NCI-H2081 treated with DMSO at 0.1 percent for 48 hours (cell line): ENCODE measurements at places on chromosomes 2 and 18.

GRCh38 chr2:48264627-48265026 is 265.3 kb upstream of the STON1 start:
- no peak for DNase-seq

- DNase-seq: peak; percentile 74
These were observed at the start of gene CYP20A1 for GRCh38 chr2:203238704-203239526. TSS of gene CYP20A1 (plus strand) at chr2:203239018. CDS start at chr2:203239063, 45 bp downstream.

GRCh38 chr18:52426041-52426440 is 86.0 kb downstream of the DCC start:
- DNase-seq: no peak

DNA sequence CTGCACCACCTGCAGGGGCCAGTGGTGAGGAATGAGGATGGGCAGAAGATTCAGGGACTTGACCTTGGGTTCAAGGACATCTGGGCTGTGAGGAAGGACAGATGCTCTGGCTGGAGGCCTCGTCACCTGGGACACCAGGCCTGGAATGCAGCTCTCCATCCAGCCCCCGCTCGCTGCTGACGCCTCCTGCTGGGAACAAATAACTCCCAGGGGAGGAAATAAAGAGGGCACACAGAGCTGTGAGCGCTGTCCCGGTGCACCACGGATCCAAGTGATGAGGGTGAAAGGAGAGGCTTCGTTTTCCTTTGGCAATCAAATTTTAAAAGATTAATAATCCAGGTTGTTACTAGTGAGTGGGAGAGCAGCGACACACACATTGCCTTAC is 368.0 kb upstream of the MYT1L start:
- no peak for DNase-seq

DNA sequence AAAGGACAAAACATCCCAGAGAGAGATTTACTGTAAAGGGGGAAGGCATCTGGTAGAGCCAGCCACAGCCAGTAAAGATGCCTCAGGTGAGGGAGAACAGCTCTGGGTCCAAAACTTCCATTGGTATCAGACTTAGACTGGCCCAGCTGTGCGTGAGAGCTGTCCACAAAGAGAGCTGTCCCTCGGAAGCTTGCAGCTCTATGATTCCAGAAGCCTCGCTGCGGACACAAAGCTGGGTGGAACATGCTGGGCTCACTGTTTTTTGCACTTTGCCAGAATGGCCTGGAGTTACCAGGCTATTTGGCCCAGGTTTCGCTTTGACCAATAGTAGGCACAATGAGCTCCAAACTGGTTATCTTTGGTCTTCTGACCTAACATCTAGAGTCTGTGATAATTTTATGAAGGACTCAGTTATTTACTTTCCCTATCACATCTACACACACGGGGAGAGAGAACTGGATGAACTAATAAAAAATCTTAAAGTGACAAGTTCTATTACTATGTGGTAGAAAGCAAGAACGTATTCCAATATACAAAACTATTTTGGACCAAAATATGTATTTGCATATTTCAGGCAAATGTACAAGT is 101.9 kb downstream of the DNER start:
- no peak for DNase-seq

DNA sequence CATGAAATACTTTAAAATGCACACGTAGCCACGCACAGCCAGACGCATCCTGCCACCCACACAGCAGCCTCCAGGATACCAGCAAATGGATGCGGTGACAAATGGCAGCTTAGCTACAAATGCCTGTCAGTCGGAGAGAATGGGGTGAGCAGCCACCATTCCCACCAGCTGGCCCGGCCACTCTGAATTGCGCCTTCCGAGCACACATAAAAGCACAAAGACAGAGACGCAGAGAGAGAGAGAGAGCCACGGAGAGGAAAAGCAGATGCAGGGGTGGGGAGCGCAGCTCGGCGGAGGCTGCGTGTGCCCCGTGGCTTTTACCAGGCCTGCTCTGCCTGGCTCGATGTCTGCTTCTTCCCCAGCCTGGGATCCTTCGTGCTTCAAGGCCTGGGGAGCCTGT is 4.1 kb downstream of the INHBB start:
- no peak for DNase-seq

DNA sequence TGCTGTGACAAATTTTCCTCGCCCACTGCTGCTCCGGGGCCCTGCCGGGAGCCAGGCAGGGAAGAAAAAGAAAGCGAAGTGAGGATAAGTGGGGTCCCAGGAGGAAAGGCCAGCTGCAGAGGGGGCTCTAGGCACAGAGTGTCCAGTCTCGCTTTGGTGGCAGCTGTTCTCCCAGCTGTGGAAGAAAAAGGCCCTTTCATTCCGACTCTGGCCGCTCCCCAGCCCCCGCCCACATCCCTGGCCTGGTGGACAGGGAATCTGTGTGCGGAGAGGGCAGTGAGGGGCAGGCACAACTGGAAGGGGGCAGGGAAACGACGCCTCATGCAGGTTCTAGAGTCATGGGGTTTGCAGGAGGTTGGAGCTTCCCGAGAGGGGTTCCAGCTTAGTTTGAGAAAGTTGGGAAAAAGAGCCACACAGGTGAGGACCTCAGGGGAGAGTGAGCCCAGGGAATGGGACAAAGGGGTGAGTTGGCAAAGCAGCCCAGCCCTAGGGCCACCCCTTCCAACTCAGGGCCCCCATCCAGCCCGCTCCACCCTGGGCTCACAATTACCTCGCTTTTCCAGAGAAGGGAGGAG is 1.8 kb downstream of the RTKN start:
- DNase-seq: no peak

DNA sequence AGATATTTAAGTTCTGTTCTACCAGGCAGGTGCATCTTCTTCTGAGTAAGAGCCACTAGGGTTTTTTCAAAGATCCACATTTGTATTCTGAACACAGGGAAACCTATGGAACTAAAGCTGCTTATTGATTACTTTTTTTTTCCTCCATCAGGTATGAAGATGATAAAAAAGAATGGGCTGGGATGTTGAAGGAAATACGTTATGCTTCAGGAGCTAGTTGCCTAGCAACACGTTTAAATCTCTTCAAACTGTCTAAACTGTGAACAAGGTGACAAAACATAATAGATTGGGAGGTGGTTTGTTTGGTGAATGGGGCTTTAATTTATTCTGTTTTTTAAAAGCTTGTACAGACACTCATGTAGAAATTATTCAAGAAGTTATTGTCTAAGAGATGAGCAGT is 15.9 kb downstream of the KLHL41 start:
- DNase-seq: no peak

GRCh38 chr2:47715552-47715951 is 67.4 kb upstream of the MSH6 start:
- no peak for DNase-seq

GRCh38 chr2:177808984-177809809 is 263.4 kb downstream of the PDE11A start:
- no peak for DNase-seq

DNA sequence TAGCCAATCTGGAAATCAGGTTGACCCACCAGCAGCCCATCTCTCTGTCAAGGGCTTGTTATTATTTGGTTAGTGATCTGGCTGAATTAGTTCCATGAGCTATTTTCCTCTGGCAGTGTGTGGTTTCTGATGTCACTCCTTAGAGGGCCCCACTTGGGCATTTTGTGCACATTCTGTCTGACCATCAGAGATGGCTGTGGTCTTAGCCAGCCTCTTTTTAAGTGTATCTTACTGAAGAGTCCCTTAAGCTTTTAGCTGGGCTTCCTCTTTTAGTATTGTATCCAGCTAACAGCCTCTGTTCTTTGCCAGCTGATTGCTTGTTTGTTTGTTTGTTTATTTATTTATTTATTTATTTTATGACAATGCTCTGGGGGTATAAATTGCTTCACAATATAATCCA is 951.1 kb upstream of the CNTNAP5 start:
- DNase-seq: no peak

DNA sequence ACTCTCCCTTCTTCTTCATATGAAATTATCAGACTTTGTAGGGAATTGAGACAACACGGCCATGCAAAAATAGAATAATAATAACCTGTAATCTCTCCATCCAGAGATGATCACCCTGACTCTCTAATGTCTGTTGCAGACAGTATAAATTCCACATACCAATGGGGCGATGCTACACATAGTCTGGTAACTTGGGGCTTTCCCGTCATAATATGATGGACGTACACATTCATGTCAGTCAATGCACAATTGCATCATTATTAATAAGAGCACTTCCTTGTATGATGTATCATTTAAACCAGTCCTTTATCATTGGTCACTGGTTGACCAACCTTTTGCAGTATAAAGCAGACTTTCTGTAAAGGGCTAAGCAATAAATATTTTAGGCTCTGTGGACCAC is 39.5 kb upstream of the SCLY start:
- no peak for DNase-seq

GRCh38 chr2:117360586-117360985 is 453.9 kb upstream of the DDX18 start:
- no peak for DNase-seq

DNA sequence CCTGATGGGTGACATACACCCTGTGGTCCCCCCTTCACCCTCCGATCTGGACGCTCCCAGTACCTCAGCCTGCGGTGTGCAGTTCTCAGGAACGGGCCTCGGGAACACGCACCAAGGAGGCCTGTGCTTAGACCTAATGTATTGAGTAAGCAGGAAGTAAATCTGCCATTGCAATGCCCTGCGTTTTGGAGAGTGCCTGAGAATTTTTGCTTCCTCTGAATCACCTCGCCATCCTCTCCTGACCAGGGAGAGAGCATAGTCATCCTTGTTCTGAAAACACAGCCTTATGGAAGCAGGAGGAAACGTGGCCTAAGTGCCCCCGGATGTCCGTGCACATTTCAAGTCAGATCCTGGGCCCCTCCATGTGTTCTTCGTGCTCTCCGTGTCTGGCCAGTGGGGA is 272.2 kb downstream of the NDUFA10 start:
- no peak for DNase-seq

DNA sequence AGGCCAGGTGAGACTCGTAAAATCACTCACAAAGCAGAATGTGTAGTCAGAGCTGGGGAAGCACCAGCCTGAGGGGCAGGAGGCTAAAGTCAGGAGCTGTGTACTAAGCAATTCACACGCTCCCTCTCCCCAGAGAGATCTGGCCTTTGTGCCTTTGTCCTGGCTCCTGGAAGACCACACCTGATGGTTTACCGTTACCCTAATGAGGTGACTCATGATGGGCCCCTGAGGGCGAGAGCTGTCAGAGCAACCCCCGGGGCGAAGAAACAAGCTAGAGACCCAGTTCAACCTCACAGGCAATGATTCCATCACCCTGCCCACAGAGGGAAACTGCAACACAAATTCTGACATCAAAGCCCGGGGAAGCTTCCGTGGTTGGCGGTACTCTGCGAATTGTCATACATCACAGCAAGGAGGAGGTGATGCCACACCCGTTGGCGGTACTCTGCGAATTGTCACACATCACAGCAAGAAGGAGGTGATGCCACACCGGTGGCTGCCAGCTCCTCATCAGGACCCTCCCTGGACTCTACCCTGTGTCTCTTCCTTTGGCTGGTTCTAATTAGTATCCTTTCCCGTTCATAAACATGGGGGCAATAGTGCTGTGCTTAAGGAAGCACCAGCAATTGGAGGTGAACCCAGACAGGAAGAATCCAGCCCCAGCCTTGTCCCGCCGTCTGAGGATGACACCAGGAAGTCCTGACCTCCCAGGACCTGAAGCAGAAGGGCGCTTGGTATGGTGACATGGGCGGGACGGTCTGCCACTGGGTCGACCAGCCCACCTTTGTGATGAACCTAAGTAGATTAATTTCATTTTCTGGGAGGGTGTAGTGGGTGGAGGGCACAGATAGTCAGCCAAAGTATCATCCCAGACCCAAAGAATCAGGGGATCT is 30.5 kb downstream of the B3GNT7 start:
- DNase-seq: no peak

DNA sequence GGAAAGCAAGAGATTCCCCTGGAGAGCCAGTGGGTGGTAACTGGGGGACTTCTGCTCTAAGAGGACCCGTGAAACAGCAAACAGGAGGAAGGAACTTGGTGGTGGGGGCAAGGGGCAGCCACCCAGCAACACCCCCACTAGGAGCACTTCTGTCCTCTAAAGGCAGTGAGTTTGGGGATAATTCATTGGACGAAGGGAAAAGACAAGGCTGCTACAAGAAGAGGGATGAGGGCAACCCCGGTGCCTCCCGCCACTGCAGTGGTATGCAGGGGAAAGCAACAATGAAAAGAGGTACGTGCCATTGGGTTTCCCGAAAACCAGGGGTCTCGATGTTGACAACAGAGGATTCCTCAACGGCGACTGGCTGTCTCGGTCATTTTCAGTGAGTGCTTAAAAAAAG is 9.1 kb downstream of the RPL31 start:
- no peak for DNase-seq

DNA sequence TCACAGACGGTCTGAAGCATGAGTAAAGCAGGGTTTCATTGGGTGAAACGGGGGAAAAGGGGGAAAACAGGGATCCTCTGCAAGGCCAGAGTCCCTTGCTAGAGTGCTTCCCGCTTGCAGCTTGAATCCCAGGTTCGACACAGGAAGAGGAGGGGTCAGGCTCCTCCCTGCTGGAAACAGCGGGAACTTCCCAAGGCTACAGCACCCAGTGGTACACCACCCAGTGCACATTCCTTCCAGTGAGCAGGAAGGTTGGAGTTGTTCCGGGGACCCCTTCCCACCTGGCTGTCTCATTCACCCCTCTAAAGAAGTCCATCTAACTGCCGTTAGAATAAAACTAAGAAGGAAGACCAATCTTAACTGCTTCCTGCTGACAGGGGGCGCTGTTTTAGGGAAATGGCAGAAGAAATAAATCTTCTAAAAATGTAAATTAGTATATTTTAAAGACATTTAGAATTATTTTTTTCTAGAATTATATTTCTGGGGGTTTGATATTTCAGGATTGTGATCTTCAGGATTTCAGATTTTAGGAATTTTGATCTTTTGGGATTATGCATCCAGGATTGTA is 230.9 kb downstream of the RBM43 start:
- no peak for DNase-seq

GRCh38 chr18:45958730-45959129 is 8.4 kb downstream of the EPG5 start:
- no peak for DNase-seq

- DNase-seq: no peak
These were observed 279.8 kb downstream of the TNS1 start for GRCh38 chr2:217722883-217723472.

DNA sequence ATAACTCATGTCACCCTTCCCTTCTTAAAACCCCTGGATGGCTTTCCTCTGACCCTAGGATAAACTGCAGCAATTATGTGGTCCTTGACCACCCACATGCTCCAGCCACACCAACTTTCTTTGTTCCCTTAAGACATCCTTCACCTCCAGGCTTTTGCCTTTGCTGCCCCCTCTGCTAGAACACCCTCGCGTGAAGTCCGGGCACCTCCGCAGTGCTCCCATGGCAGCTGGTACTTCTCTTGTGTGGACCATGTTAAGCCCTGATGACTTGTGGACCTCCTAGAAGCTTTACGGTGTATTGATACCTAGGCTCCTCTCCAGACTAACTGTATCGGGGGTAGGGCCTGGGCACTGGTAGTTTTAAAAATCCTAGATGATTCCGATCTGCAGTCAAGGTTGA is 824 bp upstream of the ABHD1 start:
- DNase-seq: no peak

DNA sequence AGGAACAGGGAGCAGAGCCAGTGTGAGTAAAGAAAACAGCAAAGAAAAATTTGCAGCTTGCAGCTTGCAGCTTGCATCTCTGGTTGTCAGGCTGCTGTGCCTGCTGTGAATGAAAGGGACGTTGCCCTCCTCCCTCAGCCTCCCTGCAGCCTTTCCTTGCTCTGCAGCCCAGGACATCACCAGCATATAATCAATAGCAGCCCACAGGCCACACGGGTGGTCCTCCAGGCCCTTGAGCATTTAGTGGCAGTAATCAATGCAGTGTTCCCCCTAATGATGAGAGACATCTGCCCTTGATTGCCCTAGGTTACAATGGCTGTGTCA is 122.2 kb upstream of the TACR1 start:
- DNase-seq: no peak
